MG63 (cell line): ENCODE measurements at places on chromosomes 2 and 18. TPM values are rescaled to one million over a fixed set of nuclear protein-coding genes. Genes with fewer than 3 reads are reported as not detected.

DNA sequence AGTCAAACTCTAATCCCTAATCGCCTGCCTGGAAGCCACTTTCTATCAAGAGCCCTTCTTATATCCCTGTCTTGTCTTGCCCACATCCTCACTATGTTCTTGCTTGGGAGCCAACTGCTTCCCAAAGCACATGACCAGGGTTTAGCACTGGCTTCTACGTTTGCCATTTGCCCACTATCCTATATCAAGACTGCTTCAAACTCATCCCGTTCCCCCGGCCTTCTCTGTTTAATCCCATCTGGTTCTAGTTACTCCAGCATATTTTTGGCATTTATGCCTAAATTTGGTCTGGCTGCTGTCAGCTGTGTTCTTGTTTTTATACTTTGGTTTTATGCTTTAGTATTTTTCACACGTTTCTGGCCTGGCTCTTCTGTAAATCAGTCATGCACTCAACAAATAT is 40.2 kb downstream of the POLR1A start:
- DNase-seq, result no peak

Gene SPDYA
- total RNA-seq, result not detected in 2 replicates

- no peak for DNase-seq
Observed at GRCh38 chr18:8730080-8730827, 24.9 kb downstream of the MTCL1 start.

DNA sequence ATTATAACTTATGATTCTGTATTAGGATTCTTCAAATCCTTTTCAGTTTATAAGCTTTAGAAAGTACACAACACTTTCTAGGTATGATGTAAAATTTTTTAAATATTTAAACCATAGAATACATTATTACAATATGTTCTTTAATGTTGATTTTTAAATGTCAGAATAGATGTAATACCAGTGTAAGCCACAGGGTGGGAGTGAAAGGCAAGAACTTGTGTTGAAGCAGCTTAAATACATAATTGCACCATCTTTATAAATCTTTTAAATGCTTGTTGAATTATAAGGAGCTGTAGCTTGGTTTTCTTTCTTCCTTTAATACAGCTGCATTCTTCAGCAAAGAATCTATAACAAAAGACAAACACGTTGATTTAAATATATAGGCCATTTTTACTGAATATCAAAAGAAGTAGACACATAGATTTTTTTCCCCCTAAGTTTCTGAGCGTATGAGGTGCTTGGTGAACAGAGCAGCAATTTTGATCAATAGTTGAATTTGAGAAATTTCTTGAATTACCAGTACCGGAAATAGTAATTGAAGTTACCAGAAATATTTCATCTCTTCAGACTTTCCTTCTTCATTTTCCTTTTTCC is 63.0 kb downstream of the TANK start:
- DNase-seq, result no peak

DNA sequence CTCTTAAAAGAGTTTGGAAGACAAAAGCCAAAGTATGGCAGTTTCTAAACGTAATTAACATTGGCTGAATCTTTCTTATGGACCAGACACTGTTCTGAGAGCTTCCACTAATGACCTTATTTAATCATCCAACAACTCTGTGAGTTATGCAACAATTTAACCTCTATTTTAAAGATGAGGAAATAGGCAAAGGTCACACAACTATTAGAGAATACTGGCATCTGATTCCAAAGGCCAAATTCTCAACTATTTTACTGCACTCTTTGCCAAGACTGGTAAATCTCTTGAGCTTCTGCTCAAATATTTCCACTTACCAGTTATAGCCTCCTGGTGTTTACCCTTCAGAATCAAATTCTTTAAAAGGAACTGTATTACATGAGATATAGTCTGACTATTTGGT is 42.1 kb upstream of the ERMN start:
- no peak for DNase-seq
